ENCODE measurements at places on chromosomes 5 and 9. TPM values are rescaled to one million over a fixed set of nuclear protein-coding genes. Genes with fewer than 3 reads are reported as not detected.

GRCh38 chr9:13575558-13575957, 296.1 kb upstream of the MPDZ start:
- no peak for DNase-seq

SLC34A1 gene
- not detected for total RNA-seq

DNA sequence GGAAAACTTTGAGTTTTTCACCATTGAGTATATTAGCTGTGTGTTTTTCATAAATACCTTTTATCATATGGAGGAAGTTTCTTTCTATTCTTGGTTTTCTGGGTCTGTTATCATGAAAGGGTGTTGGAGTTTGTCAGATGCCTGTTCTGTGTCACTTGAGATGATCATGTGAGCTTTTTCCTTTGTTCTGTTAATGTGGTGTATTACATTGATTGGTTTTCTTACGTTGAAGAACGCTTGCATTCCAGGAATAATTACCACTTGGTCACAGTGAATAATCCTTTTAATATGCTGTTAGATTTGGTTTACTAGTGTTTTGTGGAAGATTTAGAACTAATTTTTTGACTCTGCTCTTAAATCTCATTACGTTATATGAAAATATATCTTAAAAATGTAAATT, 7.8 kb downstream of the PLEKHG4B start:
- DNase-seq, result no peak

- DNase-seq, result no peak
These were observed 258.0 kb downstream of the NSG2 start for GRCh38 chr5:174303437-174304045.

- DNase-seq, result no peak
These were observed 76.6 kb downstream of the RAPGEF1 start for GRCh38 chr9:131663288-131663687.

GRCh38 chr5:115571441-115571878, 26.9 kb upstream of the FEM1C start:
- DNase-seq, result no peak

DNA sequence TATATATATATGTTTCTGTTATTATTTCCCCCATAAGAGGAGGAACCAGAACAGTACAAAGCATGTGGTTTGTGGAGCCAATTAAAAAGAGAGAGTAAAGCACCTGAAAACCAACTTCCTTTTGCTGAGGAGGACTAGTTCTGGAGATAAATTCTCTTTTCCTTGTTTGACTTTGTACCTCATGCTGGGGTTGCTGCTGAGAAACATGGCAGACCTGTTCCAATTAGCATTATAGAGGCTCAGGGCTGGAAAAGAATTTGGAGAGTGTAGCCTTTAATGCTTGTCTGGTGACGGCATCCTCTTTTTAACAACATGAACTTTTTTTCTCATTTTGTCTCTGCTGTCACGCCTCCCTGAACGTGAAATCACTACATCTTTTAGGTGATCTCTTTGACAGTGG, 32.8 kb upstream of the NMUR2 start:
- peak; percentile 17 for DNase-seq

- no peak for DNase-seq
These were observed 191.0 kb downstream of the ADAMTS6 start for GRCh38 chr5:65290677-65291076.

- no peak for DNase-seq
These were observed 13.7 kb downstream of the SPACA9 start for GRCh38 chr9:132892400-132892799.

DNA sequence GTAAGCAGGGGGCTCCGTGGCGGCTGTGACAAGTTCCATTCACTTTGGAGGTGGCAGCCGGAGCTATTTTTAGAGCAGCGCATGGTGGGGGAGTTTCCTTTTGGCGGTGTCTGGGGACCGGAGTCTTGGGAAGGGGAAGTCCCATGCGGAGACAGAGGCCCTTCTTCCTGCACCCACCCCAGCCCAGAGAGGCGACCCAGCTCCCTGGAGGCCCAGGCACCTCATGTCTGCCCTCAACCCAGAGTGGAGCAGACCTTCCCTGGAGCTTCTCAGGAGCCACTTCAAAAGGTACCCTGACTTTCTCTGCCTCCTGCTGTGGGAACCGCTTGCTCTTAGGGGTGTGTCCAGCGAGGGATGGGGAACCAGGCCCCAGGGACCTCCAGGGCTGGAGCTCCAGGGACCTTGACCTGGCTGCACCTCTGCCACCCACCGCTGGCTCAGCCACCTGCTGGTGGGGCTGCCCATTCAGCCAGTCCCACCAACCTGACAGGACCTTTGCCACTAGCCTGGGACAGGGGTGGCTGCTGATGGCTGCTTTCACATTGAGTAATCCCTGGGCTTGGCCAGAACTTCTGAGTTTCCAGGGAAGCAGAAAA, 34.1 kb downstream of the NEK6 start:
- no peak for DNase-seq

DNA sequence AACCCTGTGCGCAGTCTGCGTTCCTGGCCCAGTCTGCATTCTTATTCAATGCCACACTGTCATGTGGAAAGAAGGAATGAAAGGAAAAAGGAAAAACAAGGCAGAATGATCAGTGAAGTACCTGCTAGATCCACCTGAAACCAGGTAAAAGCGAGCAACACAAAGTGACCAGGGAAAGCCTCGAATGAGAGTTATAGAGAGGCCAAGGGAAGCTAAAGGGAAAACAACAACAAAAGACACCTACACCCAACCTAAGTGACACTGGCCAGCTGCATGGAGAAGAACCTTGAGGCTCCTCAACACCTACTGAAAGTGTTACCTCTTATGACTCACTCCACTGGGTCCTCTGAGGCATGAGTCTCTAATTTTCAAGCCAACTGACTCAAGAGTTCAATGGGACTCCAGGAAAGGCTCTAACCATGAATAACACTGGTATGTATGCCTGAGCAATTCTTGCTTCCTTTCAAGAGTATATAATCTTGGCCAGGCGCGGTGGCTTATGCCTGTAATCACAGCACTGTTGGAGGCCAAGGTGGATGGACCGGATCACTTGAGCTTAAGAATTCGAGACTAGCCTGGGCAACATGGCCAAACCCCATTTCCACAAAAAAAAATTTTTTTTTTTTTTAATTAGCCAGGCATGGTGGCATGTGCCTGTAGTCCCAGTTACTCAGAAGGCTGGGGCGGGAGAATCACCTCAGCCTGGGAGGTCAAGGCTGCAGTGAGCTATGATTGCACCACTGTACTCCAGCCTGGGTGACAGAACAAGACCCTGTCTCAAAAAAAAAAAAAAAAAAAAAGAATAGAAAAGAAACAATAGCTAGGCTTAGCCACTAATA, 29.0 kb downstream of the MTMR12 start:
- no peak for DNase-seq

- no peak for DNase-seq
These were observed 1.0 kb downstream of the BRIX1 start for GRCh38 chr5:34916518-34916917.

- DNase-seq, result no peak
These were observed 1018.4 kb upstream of the ARRDC3 start for GRCh38 chr5:92401492-92401891.

- DNase-seq, result no peak
These were observed 1481.5 kb downstream of the EFNA5 start for GRCh38 chr5:106189121-106189809.

- DNase-seq, result no peak
These were observed 204.2 kb downstream of the TAF11L14 start for GRCh38 chr5:17838469-17838868.

DNA sequence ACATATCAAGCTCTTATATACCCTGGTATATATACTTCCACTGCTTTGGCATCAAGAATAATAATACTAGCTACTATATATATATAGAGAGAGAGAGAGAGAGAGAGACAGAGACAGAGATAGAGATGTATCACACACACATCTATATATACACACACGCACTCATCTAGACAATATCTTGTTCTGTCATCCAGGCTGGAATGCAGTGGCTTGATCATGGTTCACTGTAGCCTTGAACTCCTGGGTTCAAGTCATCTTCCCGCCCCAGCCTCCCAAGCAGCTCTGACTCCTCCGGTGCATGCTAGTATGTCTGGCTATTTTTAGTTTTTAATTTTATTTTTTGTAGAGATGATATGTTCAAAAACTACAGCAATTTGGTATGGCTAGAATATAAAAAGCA, 22.5 kb downstream of the ANKHD1 start:
- no peak for DNase-seq

BTNL8 gene
- 0.96 TPM for total RNA-seq

ADAMTS13 gene
- 15.9 TPM for total RNA-seq

- DNase-seq, result no peak
These were observed 2.1 kb upstream of the ZFR start for GRCh38 chr5:32446630-32447029.

DNA sequence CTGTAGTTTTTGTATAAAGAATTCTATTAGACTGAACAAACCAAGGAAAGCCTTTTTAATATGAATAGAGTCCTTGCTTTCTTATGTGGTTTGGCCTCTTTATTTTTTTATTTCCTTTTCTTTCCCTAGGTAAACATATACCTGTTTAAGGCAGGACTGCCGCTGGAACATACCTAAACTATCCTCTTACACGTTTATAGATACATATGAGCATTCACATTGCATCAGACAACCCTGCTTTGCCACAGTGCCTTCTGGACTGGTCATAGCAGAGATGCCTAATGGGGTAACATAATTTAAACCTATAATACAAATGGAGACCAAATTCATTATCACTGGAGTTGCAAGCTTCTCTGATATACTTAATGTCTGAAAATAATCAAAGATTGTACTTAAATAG, 12.5 kb downstream of the GRAMD2B start:
- DNase-seq, result no peak

- no peak for DNase-seq
These were observed 299.3 kb downstream of the ANXA1 start for GRCh38 chr9:73451003-73451402.

DNA sequence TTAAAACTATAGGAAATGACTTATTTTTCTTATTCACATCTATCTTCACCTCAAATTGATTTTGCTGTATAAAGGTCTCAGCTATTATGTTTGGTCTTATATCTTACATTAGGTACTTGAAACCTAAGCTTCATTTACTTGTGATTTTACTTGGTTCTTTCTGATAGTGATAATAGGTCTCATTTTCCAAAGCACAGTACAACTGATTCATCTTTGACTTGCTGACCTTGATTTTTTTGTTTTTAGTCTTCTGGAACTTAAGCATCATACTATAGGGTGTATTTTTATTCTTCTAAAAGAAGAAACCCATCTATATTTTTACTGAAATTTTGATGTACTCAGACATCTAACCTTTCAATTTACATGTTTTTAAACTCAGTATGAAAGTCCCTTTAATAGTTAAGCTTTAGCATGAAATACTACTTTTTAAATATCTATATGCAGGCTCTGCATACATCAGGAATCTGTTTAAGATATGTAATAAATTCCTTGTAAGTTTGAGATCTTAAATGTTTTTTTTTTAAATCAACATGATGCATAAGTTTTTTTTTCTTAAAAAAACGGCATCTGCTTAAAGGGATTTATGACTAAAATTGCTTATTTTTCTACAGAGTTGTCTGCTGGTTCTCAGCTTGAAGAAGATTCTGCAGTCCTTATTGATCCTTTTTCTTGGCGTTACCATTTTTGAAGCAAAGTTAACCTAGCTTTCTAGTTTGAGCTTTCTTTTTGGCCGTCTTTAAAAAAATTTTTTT, 13.3 kb downstream of the MATR3 start:
- DNase-seq, result no peak

SLC45A2 gene
- not detected for total RNA-seq

DNA sequence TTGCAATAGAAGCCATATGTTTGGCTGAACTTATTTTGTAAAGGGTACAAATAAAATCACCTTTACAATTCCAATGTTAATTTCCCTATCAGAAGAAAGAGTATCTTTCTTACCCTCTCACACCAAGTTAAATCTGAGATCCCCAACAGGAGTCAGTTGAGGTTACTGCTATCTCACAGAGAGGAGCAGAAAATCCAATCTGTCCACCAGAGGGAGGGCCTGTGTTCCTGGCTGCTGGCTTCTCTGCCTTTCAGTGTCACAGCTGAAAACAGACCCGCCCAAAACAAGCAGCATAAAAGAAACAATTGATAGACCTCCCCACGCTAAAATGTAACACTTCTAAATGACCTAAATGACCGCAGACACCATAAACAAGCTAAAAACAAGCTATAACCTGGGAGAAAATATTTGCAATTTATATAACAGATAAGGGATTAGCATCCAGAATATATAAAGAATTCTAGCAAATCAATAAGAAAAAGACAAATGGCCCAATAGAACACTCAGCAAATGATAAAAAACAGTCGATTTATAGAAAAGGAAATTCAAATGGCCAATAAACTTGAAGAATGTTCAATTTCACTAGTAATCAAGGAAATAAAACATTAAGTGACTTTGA, 24.5 kb upstream of the MVB12B start:
- peak; percentile 61 for DNase-seq

DNA sequence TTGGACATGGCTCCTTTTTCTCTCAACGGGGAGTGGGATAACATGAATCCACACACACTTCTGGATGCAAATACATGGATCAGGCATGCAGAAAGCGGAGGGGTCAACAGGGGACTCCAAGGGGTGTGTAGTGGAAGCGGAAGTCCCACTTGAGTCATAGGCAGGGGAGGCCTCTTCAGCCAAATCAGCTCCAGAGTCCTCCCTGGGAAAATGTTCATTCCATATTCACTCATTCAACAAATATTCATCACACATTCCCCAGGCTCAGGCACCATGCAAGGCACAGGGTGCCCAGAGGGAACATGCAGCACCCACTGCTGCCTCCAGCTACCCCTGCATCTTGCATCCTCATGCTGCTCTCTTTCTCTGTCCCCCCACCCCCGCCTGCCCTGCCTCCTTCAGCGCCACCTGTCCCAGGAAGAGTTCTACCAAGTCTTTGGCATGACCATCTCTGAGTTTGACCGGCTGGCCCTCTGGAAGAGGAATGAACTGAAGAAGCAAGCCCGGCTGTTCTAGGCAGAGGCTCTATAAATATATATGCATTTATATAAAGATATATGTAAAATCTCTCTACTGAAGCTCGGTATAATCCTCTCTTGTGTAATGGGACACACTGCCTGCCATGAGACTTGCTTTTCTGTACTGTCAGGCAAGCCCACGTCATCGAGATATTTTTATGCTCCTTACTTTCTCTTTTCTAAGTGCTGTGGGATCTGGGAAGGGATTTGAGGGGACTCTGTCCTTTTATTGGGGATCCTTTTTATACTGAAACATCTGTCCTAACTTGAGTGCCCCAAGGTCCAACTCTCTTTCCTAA, 13.6 kb upstream of the AFAP1L1 start:
- no peak for DNase-seq

DNA sequence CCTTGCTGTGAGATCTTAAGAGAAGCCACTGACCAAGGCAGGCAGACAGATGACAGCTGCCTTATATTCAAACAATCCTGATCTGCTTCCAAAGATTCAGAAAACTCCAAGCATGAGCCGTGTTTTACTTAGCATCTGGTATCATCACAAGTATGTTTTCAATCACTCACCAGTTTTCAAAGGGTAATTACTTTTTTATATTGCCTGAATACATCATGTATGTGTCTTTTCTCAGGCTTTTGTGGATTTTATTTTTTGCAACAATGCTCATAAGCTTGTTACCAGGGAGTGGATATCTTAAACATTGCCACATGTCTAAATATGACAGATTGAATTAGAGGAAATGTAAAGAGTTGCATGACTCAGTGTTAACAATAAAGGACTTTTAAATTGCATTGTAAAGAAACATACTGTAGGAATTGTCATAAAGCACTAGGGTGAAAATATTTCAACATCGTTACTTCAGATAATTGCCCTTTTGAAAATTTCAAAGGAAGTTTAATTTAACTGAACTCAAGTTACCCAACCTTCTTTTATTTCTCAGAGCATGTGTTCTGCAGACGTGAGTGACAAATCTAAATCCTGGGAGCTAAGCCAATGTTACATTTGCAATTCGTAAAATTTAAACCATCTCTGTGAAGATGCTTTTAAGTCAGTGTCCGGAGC, 326.1 kb downstream of the PLK2 start:
- no peak for DNase-seq

FBLL1 gene
- 5.3 TPM for total RNA-seq

FGF1 gene
- not detected for total RNA-seq

Data from WTC11 (cell line).